ENCODE measurements at places on chromosomes 7 and 10. TPM values are rescaled to one million over a fixed set of nuclear protein-coding genes. Genes with fewer than 3 reads are reported as not detected.

DNA sequence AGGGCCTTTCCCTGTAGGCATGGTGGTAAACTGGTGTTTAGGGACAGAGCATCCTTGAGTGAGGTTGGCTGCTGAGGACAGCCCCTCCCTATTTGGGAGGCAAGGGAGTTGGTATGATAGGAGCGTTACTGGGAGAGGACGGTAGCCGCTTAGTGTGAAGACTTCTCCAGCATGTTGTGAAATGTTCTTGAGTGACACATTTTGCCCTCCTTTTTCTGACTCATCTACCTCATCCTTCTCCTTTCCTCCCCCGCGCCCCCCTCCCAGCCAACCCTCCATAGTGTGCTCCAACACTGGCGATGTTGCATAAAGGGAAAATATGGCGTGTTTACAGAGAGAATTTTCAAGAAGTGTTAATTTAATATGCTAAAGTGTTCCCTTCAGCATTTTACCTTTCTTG lies 645.0 kb upstream of the GALNT17 start:
- DNase-seq = no peak

- no peak for DNase-seq
These were observed 8.0 kb upstream of the CSTF2T start for GRCh38 chr10:51707392-51707791.

GRCh38 chr7:94344826-94345225 lies 49.9 kb upstream of the COL1A2 start:
- no peak for DNase-seq

SFRP4 gene
- total RNA-seq = 0.94 TPM

DNA sequence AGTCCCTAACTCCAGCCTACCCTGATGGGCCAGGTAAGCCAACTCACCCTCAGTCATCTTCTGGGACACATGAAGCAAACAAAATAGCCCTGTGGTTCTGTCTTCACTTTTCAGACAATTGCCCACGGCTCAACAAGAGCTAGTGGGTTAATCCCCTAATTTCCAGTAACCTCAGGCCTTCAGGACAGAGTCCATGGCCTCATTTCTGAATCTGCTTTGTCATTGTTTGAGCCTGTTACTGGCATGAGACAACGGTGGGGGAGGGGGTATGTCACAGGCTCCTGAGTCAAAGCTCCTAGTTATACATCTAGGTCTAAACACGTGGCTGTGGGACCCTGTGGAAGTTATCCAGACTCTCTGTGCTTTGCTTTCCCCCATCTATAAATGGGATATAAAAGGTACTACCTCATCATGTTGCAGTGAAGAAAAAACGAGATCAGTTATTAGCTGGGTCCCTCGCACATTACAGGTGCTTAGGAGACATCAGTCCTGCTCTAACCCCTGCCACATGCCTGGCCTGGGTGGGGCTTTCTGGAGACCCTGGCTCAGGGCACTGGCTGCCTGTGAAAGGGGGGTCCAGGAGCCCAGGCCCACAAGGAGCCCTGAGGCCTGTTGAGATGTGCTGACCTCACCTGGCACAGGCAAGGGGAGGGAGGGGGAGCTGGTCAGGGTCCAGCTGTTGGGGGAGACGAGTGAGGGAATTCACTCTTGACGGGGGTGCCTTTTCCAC lies 16.5 kb downstream of the MAT1A start:
- DNase-seq = peak; percentile 77

DNA sequence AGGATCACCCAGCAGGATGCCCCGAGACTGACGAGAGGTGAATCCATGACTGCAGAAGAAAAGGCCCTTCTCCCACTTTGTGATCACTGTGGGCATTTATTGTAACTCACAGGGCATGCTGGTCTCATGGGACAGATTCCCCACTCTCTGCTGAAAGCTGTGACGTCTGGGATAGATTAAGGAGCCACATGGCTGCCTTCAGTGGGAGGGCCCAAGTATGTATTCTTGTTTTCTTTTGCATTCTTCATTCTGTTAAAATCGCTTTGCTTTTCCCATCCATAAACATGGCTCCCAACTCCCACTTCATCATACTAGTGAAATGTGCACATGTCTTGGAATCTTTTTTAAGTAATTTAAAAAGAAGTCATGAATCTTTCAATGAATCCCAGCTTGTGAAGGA lies 67.2 kb downstream of the FAM107B start:
- DNase-seq = no peak

PON3 gene
- 10.5 TPM for total RNA-seq

DNA sequence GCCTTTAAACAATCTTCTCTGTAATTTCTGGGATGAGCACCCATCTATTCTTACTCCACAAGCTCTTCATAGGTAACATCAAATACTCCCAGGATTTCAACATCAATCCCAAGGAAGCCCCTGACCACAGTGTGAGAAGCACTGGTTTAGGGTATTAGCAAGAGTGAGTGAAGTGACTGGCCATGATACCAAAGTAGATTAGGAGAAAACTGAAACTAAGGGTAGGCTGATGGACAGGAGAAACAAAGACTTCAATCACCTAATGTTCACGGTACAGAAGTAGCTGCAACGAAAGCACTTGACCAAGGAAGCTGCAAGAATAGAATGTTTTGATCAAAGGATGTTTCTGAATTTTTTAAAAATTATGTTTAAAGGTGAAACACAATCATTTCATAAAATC lies 49.8 kb downstream of the LMBR1 start:
- DNase-seq = no peak

All from lower leg skin (tissue), 4 donors.